ENCODE measurements at places on chromosomes 6 and 20.

- DNase-seq, result no peak
Measured at GRCh38 chr6:31131595-31131994, 7.3 kb downstream of the PSORS1C2 start.

GRCh38 chr20:47748823-47749222 lies 36.5 kb downstream of the SULF2 start:
- no peak for DNase-seq

- DNase-seq, result no peak
Measured at GRCh38 chr6:148530976-148531375, 188.3 kb downstream of the SASH1 start.

GRCh38 chr6:73302339-73302738 lies 39.3 kb upstream of the KHDC1 start:
- DNase-seq, result no peak

DNA sequence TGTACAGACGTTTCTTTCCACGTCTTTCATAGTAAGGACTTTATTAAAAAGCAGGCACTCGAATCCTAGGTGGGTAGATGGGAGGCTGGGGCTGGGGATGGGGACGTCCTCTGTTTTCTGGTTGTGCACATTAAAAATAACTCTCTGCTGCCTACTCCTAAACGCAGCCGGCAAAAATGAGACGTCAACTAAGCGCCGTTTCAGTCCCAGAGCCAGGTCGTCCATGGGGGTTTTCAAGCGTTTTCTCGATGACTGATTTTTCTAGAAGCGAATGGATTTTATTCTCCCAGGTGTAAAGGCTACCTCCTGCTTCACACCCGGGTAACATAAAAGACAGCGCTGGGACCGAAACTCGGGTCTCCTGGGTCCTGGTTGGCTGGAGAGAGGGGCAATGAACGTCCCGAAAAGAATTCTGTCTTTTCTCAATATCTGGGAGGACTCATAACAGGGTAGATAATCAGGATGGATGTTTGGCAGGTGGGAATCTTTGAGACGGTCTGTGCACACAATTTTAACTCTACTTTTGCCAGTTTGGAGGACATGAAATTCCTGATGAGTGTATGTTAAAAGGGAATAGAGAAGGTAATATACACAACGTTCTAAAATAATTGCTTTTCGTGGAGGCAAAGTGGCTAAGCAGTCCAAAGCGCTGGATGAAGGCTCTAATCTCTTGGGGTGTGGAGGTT lies 25.2 kb downstream of the GPX6 start:
- no peak for DNase-seq

DNA sequence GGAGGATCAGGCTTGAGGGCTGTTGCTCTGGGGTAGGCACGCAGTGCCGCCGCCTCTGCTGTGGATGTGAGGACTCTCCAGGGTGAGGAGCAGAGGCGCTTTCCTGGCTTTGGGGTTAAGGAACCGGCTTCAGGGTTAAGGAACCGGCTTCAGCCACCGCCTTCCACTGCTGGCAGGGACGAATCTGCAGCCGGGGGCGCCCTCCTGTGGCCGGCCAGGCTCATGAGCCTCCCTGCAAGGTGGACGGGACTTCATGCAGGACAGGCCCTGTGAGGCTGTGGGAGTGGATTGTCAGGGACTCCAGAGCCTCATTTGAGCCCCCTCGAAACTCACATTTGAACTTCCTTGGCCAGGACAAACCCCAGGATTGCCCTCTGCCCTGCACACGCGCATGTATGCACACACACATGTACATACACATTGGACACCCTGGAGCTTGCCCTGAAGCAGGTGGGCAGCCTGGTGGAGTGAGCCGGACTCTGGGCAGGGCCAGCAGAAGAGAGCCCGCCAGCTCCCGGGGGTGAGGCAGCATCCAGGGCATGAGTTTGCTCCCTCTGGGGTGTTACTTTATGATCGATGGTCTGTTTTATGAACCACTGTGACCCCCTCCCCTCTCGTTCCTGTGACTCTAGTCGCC lies 146.9 kb downstream of the PHACTR3 start:
- peak; percentile 6 for DNase-seq

- DNase-seq, result no peak
Measured at GRCh38 chr6:145367149-145367548, 368.2 kb downstream of the EPM2A start.

GRCh38 chr6:161406646-161407045 lies 132.8 kb upstream of the AGPAT4 start:
- no peak for DNase-seq

GRCh38 chr6:67768972-67769371 lies 866.1 kb upstream of the ADGRB3 start:
- no peak for DNase-seq

DNA sequence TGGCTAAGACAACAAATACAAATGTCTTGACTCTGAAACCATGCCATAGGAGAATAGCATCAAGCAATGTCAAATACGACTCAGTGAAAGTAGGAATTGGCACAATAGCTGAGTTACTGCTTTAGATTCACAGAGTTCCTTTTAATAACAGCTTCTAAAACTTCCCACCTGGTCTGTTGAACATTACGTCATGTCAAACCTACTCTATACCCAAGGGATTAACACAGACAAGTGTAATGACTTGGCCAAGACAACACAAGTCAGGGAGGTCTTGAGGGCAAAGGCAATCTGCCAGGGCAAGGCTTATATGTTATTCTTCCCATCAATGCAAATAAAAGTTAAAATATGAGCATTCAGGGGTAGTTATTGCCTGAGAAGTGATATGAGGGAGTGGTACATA lies 265.1 kb upstream of the PRDM1 start:
- no peak for DNase-seq

GRCh38 chr6:75402296-75402695 lies 91.3 kb downstream of the FILIP1 start:
- no peak for DNase-seq

- DNase-seq, result no peak
Measured at GRCh38 chr6:133768656-133769295, 120.1 kb upstream of the TCF21 start.

- no peak for DNase-seq
Measured at GRCh38 chr6:107448776-107449175, 10.6 kb downstream of the PDSS2 start.

GRCh38 chr6:12012038-12012557 lies at the start of gene HIVEP1:
Gene HIVEP1 (plus strand): TSS chr6:12012312. CDS start chr6:12015629, 3,317 bp downstream.
- no peak for DNase-seq

DNA sequence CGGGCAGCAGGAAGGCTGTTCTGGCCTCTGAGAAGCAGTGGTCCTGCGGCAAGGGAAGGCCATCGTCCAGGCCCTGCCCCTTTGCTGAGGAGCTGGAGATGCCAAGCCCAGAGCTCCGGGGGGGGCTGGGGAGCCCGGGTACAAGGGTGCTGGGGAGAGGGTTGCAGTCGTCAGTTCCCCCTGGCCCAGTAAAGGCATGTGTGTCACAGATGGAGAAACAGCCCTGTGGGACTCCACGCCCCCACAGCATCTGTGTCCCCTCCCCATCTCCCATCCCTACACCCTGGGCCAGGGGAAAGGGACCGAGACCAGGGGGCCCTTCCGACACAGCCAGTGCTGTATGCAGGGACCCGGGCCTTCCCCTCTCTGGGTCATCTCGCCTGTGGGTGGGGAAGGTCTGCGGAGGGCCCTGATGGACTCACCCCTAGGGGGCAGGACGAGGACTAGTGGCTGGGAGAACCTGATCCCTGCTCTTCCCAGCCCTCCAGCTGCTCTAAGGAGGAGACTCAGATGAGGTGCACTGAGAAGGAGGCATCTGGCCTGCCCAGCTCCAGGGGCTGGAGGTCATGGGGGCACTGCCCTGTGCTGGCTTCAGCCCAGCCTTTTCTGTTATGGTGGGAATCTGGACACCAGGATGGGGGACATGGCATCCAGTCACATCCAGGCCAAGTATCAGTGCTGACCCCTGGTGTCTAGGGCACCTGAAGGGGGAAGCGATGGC lies 609 bp downstream of the MYL9 start:
- DNase-seq, result no peak

DNA sequence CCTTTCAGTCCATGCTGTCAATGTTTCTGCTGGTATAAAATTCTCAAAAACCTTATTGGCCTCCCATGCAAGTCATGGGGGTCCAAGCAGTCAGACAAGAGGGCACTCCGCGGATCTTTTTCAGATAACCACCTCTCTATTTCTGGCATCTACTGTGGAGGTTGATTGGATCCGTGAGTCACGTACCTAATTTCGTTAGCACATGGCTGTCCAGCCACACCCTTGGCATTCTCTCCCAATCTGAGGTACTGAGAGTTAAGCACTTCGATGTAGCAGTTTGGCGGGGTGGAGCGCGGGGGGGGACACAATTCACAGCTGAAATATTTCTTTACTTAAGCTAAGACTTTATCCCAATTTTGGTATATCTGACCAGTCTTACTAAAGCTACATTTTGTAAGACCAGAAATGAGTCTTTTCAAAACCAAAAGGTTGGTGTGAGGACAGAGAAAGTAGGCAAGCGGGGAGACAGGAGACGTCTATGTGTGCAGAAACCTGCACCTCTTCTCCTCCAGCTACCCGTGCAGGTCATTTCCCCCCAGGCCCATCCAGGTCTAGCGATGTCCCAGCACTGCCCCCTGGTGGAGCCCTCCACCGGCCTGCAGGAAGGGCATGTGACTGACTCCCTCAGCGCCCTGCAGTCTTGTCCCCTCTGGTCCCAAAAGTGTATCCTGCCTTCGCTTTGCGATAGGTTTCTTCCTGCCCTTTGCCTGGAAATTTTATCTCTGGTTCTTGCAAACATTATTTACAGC lies 113.1 kb downstream of the ADAT2 start:
- DNase-seq, result peak; percentile 55

- DNase-seq, result no peak
Measured at GRCh38 chr6:111677249-111677990, 71.7 kb upstream of the TRAF3IP2 start.

DNA sequence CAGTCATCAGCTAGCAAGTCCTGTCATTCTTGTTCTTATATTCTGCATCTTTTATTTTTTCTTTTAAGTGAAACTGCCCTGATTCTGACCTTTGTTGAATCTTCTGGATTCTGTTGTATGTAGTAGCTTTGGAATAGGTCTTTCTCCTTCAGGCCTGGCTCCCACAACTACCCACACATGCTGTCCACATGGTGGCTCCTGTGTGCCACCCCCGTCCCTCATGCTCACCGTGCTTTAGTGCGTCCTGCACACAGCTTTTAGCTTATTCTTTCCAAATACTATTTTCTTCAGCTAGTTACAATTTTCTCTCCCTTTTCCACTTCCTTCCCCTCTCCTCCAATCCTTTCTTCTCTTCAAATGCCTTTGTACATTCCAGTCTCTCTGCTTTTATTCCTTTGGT lies 61.8 kb downstream of the CTNNBL1 start:
- no peak for DNase-seq

DNA sequence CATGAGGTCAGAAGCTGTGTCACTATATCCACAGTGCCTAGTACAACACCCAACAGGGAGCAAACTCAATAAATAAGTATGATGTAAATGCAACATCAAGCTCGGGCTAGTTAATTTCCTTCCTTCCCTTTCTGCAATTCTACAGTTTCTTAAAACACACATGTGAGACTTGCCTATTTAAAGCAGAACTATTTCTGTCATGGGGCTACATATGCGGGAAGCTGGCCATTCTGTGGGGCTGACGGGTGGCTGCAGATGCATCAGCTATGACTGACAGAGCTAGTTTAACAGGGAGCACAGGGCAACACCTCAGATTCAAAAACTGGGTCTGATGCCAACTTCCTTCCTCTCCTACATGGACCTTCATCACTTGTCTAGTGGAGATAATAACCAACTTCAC lies 118.1 kb upstream of the ENPP5 start:
- DNase-seq, result no peak

- DNase-seq, result no peak
Measured at GRCh38 chr6:152598901-152599537, 38.1 kb downstream of the SYNE1 start.

DNA sequence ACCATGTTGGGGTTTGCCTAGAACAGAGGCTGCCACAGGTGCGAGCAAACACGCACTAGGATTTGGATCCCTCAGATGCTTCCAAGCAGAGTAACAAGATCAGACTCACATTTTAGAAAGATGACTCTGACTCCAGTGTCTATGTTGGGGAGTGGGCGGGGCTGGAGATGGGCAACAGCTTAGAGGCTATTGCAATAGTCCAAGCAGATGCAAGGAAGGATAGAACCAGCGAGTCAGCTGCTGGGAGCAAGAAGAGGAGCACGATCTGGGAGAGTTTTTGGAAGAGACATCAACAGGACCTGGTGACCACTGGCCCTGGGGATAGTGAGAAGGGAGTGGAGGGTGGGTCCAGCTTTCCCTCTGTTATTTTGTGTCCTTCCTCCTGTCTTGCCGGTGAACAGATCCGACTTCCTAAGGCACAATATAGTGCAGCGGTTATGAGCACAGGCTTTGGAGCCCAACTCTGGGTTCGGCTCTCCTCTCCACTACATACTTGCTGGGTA lies 52.7 kb downstream of the FGD2 start:
- DNase-seq, result no peak

GRCh38 chr20:9454791-9455190 lies 59.6 kb upstream of the LAMP5 start:
- DNase-seq, result no peak

- no peak for DNase-seq
Measured at GRCh38 chr20:3077618-3078134, 6.3 kb downstream of the OXT start.

GRCh38 chr6:84771756-84772356 lies 7.5 kb upstream of the TBX18 start:
- no peak for DNase-seq

DNA sequence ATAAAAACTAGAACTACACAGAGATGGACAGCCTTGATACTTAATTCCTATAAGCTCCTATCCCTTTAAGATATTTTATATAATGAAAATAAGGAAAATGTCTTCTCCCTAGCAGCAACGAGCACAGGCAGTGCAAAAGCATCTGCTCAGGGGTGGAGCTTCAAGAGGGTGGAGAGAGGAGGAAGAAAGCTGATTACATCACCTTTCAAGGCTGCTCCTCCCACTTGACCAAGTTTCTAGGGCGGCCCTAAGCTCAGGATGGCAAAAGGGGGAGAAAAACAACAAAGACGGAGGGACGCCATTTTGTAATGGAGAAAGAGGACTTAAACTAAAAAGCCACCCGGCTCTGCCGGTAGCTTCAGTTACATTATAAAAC lies 2.2 kb downstream of the PPP1R10 start:
- DNase-seq, result peak; percentile 90

- DNase-seq, result no peak
Measured at GRCh38 chr6:42366011-42366705, 85.6 kb downstream of the TRERF1 start.

- peak; percentile 15 for DNase-seq
Measured at GRCh38 chr6:151325075-151326050, 66.0 kb downstream of the ZBTB2 start.

DNA sequence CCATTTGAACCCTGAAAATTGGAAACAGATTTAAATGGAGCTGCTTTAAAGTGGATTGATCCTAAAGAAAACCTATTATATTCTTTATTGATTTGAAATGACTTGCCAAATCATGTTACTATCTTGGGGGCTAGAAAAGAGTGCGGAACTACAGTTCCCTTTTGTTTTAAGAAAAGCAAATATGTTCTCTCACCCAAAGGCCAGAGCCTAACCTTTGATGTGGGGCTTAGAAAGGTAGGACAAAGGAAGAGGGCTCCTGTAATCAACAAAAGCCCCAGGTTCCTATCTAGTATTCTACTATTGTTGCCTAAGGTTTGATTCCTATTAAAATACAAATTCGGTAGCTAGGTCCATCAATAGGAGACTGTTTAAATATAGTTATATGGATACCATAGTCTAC lies 100.8 kb upstream of the BEND6 start:
- no peak for DNase-seq

All from stimulated activated CD4-positive, alpha-beta T cell treated with anti-CD3 and anti-CD28 coated beads, Interleukin-4, amount 100 ng/mL, for 24 hours (primary cell).